ENCODE measurements at places on chromosomes 1 and 21.
A peak's percentile ranks its signal among the peaks of the same experiment; 100 is the strongest.

DNA sequence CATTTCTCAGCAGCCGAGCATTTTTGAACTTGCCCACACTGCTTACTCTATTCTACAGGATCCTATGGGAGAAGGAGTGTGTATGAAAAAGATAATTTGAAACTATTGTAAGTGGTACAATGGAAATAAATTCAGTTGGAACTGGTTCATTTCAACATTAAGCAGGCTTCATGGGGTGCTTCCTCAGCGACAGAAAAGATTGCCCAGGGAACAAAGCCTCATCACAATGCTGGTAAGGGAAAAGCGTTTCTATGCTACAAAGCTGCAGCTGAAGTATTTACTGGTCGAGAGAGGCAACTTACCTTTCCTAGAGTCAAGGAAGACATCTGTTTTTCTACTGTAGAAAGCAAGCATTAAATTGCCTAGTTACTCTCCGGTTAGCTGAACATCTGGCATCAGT lies 568.2 kb upstream of the ZP4 start:
- no peak for DNase-seq

DNA sequence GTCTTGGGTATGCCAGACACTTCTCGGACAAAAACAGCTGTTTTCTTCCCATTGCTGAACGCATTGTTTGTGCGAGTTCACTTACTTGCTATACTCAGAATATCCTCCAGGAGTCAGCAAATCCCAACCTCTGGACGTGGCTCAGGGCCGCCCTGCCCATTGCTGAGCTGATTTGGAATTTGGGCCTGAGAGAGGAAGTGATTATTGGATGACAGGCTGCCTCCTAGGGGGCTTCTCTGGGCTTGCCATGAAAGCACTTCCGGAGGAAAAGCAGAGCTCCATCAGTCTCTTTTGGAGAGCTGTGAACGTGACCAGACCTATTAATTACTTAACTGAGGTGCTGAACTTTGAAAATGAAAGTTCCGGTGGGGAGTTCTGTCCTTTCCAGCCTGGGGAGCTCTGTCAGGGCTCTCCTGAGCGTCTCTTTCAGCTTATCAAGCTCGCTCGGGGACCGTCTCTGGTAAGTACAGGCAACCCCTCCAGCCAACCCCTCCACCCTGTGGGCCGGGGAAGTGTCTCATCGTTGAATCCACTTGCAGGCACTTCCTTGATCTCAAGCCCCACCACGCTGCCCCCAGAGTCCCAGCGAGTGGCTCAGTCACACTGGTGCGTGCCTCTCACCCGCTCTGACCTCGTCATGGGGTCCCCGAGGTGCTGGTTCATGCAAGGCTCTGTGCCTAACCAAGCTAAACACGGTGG lies 76.9 kb downstream of the CLIC6 start:
- peak; percentile 43 for DNase-seq

DNA sequence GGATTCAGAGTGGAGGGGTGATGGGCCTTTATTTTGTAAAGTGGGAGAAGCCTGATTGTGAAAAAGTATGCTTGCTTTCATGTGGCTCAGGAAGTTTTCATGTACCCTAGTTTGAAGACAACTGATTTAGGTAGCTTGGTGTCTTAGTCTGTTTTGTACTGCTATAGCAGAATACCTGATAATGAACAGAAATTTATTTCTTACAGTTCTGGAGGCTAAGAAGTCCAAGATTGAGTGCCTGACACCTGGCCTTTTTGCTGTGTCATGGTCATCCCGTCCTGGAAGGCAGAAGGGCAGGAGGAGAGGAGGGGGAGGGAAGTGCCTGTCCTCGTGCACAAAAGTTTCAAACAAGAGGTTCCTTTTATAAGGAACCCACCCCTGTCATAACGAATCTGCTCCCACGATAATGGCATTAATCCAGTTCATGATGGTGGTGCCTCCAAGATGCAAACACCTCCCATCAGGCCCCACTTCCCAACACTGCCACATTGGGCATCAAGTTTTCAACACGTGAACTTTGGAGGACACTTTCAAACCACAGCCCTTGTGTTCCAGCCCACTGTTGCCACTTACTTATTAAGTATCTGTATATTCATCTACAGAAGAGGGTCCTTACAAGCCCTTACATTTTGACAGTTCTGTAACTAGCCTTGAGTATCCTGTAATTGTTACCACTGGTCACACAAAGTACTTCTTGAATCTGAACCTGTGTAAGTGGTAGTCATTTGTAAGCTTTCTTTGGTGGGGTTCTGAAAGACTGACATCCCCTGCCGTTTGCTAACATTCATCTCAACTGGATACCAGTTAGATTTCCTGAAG lies 9.5 kb downstream of the UCK2 start:
- no peak for DNase-seq

GRCh38 chr1:87508247-87508787 lies 179.6 kb downstream of the LMO4 start:
- no peak for DNase-seq

DNA sequence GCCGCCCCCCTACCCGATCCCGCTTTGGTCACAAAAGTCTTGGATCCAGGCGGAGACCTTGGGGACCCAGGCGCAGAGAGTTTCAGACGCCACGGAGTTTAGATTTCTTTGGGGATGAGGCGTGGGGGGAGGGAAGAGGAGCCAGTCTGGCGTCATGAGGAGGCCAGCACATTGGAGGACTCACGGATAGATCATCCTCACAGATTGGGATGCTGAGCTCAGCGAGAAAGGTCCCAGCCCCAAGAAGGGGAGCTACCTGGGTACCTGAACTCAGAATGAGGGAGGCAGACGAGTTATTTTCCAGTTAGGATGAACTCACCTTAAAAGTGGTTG lies 393 bp downstream of the ELAPOR1 start:
- no peak for DNase-seq

- DNase-seq = no peak
These were observed 30.8 kb downstream of the LRRC53 start for GRCh38 chr1:74481607-74482006.

GRCh38 chr1:64956733-64957441 lies 9.5 kb downstream of the JAK1 start:
- no peak for DNase-seq

DNA sequence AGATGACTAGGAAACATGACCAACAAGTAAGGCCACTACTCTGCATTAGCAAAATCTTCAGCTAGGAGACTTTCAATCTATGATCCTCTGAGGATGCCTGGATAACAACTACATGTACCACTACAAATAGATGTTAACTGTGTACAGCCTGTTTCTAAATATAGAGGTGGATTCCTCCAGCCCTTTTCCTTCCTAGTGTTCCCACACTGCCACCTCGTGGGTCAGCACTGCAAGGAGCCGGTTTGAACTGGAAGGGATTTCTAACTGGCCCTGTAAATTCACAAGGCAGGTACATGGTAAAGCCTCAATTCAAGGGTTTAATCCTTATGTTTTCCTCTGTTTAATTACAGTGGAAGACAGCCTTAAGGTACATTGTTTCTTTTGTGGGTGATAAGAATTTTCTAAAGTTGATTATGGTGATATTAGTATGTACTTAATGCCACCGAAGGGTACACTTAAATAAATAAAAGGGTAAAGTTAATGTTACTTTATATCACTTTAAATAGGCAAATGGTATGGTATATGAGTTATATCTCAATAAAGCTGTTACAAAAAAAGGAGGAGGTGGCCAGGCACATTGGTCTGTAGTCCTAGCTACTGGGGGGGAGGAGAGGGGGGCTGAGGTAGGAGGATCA lies 14.4 kb downstream of the SMYD3 start:
- DNase-seq = no peak

DNA sequence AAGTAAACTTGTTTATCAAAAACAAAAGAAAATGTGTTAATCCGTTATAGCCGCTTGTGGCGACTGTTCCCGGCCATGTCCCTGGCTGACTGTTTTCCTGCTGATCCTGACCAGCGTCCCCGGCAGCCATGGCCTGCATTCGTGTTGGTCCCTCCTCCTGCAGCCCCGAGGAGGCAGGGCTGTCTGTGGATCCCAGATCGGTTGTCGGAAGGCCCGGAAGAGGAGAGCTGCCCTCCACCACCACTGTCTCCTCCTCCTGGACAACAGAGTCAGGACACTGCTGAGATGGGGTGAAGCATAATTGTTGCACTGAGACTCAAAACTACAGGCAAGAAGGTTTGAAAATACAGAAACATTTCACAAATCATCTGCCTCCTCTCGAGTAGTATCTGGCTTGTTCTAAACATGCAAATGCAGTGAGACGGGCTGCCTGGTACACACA lies 3.6 kb upstream of the MXRA8 start:
- no peak for DNase-seq

DNA sequence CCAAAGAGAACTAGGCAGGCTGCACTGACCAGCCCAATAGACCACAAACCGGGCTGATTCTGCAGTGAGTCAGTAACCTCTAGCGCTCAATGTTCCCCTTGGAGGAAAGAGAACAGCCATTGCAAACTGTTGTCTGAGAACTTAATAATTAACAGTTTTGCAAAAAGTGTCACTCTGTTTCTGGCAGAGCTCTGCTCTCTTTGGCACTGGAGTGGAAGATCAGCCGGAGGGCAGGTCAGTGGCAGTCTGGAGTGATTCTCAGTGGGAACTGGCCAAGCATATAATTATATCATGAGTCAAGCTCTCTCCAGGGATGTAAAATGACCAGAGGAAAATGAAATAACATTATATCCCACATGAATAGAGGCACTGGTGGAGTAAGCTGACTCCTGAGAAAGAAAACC lies 238.3 kb downstream of the HLX start:
- no peak for DNase-seq

DNA sequence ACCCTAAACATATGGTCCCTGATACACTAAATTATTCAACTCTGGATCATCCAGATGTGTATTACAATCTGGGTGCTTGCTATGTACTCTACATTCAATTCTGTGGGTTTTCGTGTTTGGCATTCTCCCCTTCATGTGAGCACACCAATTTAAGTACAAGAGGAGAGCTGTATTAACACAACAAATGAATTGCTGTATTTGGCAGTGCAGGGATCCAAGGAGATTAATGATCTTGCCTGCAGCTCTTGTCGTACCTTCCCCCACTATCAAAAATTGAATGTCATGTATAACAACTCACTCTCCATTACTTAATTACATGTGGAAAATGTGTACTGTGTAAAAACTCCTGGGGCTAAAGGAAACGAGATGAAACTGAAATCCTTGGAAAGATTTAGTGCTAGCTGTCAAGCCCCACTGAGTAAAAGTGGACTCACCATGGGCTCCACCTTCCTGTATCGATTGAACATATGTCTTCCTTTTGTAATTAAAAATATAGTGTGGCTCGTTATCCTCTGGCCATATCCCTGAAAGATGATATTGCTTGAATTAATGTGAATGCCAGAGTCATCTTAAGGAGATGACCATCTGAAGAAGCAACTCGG lies 172.2 kb upstream of the L1TD1 start:
- no peak for DNase-seq

DNA sequence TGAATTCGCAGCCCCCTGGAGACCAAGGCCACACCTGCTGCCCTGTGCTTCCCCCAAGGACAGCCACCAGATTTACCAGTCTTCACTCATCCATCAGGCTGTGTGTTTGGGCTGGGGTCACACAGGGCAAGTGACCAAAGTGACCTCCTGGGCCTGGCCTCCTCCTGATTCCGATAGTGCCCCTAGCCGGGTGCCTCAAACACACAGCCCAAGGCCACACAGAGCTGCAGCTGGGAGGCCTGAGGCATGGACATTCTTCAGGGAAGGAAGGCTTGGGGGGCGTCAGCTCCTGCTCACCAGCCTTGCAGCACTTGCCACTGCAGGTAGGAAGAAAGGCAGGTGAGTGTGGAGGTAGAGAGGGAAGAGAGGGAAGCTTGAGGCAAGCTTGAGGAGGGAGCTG lies 181.3 kb downstream of the RUNX1 start:
- no peak for DNase-seq

- no peak for DNase-seq
These were observed 2.2 kb upstream of the POFUT2 start for GRCh38 chr21:45289655-45290515.

- DNase-seq = no peak
These were observed 77.4 kb upstream of the TMPRSS2 start for GRCh38 chr21:41585199-41585994.

DNA sequence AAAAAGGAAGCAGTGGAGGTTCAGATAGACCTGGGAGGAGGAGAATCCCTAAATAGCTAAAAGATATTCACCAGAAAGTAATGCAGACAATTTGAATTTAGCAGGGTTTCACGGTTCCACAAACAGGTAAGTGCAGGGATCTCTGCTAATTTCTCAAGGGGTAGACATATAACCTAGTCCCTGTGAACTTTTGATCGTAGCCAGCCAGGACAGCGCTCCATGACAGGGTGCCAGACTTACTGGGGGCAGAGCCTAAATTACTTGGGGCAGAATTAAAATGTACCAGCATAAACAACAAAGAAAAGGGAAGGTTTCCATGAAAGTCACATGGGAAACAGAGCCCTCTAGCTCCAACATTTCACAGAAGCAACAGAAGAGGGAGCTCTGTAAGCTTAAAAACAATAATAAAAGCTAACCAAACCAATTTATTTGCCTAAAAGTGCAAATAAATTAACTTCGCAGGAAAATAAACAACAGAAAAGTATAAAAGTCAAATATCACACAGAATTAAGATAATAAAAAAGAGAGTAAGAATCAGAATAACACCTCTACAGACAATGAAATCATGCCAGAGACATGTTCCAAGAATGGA lies 198.3 kb downstream of the DUSP10 start:
- no peak for DNase-seq

DNA sequence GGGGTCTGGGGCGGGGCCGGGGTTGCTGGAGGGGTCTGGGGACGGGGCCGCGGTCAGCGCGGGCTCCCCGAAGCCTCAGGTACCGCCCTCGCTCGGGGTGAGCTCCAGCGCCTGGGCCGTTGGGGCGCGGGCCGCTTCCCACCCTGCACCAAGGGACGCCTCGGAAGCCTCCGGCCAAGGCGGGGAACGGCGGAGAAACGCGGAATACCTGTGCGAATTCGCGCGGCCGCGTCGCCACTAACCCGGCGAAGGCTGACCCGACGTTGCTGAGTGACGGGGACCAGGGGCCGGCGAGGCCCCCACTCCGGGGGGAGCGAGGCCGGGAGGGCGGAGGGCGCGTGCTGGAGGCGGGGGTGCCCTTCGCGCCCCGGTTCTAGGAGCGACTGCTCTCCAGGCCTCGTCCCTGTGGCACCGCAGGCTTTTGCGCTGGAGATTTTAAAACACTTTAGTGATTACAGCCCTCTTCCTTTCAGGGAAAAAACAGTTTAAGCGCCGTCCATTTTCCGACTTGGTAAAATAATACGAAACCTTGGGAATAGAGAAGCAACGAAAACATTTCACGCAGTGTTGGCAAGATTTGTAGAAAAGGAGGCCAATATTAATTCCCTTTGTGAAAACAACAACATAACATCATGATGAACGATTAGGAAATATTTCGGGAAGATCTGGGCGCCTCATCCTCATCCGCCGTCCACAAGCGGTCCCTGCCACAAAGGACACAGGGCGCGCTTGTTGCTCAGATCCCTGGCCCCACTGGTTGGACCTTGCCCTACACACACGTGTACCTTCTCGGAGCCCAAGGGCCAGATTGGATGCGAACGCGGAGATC lies 971 bp upstream of the GNG4 start:
- no peak for DNase-seq

DNA sequence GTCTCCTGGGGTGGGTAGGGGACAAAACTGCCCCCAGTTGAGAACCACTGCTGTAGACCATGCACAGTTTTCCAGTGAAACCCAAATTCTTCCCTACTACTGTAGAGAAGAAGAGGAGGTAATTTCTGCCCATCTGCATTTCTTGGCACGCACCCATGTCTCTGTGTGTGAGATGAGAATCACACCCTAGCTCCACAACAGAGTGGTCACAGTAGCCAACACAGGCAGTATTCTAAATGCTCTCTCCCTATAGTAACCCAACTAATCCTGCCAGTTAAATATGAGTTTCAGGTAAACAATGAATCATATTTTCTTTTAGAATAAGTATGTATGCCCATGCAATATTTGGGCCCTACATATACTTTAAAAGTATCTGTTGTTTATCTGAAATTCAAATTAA lies 1.2 kb upstream of the CAPN2 start:
- DNase-seq = no peak

GRCh38 chr1:9031484-9032259 lies 5.4 kb upstream of the SLC2A7 start:
- DNase-seq = no peak

Data from activated T-cell treated with anti-CD3 and anti-CD28 coated beads, Interleukin-2, amount 50 U/mL, for 4 hours (primary cell).